ENCODE measurements at places on chromosomes 4 and X. TPM values are rescaled to one million over a fixed set of nuclear protein-coding genes. Genes with fewer than 3 reads are reported as not detected.

DNA sequence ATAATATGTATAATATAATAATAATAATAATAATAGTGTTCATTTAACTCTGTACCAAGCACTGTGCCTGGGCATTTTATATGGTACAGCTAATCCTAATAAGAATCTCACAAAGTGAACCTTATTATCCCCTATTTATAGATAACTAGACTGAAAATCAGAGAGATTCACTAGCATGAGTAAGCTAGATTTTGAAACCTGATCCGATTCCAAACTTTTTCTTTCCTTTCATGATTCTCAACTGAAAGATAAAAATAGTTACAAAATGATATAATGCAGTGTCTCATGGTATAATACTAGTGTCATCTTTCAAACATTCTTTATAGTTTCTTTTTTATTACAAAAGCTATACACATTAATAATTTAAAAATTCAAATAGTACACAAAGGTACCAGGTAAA lies 55.9 kb upstream of the RNF128 start:
- DNase-seq = no peak

DNA sequence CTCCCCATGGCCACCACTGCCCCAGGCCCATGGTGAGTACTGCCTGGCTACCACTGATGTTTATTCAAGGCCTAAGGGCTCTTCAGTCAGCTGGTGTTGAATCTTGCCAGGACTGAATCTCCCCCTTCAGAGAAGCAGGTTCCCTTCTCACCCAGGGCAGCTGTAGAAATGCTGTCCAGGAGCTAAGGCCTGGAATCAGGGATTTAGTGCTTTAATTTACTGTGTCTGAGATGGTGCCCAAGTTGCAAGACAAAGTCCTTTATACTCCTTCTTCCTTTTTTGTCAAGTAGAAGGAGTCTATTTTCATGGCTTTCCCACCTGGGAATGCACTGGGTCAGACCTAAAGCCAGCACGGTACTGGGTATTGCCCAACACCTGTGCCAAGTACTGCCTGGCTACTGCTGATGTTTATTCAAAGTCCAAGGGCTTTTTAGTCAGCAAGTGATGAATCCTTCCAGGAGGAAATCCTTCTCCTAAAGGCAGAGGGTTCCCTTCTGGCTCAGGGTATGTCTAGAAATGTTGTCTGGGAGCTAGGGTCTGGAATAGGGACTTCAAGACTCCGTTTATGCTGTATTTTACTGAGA lies 117.6 kb upstream of the ATOH1 start:
- DNase-seq = peak; percentile 64

- DNase-seq = no peak
These were observed 37.0 kb upstream of the FGF13 start for GRCh38 chrX:138748480-138748879.

DNA sequence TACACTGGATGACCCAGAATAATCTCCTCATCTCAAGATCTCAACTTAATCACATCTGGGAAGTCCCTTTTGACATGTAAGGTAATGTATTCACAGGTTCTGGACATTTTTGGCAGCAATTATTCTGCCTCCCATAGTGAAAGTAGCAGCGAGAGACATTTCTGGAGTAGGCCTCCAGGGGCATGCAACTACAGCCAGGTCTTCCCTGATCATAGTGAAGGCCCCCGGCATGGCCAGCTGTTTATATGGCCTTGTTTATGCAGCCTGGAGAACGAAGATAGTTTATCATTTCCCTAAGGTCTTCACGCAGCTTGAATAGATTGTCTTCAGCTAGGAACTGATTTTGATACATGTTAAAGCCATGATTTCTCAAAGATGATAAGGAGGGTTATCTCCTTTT lies 139.9 kb downstream of the RNF150 start:
- DNase-seq = no peak

DNA sequence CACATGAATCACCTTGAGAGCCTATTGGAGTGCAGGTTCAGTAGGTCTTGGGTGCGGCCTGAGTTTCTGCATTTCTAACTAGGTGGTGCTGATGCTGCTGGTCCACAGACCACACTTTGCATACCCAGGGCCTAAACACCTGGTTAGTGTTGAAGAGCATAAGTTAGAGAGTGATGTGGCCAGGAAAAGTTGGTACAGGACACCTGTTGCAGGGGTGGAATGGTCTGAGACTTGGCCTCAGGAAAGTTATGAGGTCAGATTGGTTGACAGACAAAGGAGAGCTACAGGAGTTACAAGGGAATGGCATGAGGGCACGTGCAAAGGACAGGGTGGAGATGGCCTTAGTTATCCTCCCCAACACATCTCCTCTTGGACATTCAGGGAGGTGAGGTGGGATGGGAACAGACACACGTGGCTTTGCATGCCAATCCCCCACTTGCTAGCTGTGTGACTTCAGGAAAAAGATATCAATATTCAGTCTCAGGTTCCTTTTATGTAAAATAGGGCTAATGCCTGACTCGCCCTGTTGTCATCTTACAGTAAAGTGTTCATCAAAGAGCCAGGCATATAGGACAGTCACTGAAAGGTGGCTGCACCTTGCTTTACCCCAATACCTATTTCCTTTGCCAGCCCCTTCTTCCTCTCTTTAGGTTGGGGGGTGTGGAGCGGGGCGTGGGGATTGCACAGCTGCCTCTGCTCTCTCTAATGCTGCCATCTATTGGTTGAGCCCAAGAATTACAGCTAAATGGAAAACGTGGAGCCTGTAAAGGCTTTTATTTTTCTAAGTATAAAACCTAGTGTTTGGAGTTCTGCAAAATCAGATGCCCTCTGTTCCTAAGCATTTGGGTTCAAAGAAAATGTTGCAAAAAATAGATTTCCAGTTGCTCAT lies 47.5 kb downstream of the ATG4A start:
- DNase-seq = no peak

DNA sequence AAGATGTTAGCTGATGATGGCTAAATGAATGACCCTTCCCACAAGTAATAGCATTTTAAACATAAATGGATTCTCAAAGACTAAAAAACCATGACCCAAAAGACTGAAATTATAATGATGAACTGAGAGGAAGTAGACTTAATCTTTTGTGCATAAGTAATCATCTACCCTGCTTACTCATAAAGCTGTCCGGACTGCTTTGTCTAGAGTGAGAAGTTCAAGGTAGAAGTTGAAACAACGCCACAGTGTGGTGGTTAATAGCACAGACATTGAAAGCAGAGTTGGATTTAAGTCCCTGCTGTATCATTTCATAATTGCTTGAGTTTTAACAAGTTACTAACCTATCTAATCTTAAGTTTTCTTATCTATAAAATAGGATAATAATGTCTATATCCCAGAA lies 346.6 kb downstream of the CENPC start:
- no peak for DNase-seq

DNA sequence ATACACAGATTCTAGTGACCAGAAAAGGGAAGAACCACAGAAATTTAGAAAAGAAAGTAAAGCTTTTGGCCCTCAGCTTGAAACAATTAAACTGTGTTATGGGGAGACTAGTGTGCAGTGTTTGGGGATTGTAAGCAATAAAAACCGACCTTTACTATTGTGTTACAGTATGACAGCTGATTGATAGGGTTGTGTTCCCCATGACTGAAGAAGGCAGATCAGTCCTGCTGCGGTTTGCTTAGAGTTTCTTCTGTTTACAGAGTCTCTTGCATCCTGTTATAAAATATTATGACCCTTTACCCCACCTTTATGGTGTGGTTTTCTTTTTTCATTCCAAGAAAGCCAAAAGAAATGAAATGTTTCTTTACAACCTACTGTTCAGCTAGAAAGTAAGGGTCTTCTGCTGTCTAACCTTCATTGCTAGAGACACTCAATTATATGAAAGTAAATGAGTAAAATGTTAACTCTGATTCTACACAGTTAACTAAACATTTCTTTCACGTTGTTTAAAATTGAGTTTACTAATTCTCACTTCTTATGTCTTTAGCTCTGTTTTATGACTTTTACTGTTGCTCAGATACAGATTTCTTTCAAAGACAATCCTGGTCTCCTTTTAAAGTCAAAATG lies 18.1 kb downstream of the CHIC1 start:
- DNase-seq = no peak

The RPL39 gene
- total RNA-seq = 1,275 TPM

The RAI2 gene
- total RNA-seq = 32.1 TPM

The USP17L5 gene
- not detected for total RNA-seq

The CLDN2 gene
- total RNA-seq = 0.61 TPM

The SLC9A6 gene
- 13.2 TPM for total RNA-seq

The FGA gene
- total RNA-seq = 39.5 TPM

The RBM47 gene
- total RNA-seq = 105 TPM

Data from upper lobe of right lung (tissue), 1 donor.